NCI-H1930 (cell line): ENCODE measurements at places on chromosomes 5 and 9.
A peak's percentile ranks its signal among the peaks of the same experiment; 100 is the strongest.

GRCh38 chr5:77832938-77833337 lies 56.8 kb upstream of the TBCA start:
- DNase-seq: no peak

- DNase-seq: no peak
These were observed 11.0 kb downstream of the DAB2 start for GRCh38 chr5:39413771-39414170.

- peak; percentile 88 for DNase-seq
These were observed at the start of the genes CERT1 and POLK for GRCh38 chr5:75511435-75512382. Gene CERT1 (minus strand): TSS chr5:75511629. CDS start chr5:75511207, 422 bp downstream. Gene POLK (plus strand): TSS chr5:75511891.

- DNase-seq: no peak
These were observed 717.5 kb downstream of the IRX1 start for GRCh38 chr5:4313138-4313537.

DNA sequence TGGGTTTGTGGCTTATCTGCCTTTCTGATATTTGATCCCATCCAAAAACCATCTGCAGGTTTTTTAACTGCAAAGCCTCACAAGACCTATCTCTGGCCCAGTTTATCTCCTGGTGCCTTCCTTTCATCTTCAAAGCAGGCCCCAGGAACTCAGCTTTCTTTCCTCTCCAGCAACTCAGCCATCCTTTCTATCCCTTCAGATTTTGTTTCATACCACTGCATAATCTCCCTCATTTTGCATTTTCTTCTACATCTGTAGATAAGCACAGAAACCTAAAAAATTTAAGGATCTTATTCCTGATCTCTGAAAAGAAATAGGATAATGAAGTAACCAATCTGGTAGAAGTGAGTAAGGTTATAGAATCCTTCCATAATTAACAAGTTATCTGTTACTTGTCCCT lies 19.5 kb upstream of the ERCC6L2 start:
- DNase-seq: no peak

- DNase-seq: no peak
These were observed 28.4 kb downstream of the NEURL1B start for GRCh38 chr5:172669386-172670004.

DNA sequence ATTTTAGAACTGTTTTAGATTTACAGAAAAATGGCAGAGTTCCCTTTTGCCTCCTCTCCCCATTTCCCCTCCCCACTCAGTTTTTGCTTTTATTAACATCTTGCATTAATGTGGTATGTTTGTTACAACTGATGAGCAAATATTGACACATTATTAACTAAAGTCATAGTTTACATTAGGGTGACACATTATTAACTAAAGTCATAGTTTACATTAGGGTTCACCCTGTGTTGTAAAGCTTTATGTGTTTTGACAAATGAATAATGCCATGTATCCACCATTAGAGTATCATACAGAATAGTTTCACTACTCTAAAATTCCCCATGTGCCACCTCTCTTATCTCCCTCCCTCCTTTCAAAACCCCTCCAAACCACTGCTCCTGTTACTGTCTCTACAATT lies 262.5 kb downstream of the NPR3 start:
- DNase-seq: no peak

- no peak for DNase-seq
These were observed 31.1 kb downstream of the RORB start for GRCh38 chr9:74528207-74528606.
